Muscle of back (tissue), 13 donors: ENCODE measurements at places on chromosomes 5 and 9.

DNA sequence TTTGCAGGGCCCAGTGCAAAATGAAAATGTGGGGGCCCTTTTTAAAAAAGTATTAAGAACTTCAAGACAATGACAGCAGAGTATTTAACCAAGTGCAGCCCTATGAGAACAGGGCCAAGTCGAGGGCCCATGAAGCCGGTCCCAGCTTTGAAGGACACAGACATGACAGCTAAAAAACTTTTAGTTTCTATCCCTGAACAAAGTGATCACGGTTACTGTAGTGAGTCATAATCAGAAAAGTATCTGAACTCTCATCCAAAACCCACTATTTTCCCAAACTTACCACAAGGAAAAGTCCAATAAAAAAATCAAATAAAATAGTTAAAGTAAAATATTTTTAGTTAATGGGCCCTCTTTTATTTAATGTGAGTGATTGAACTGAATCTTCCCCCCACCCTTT, 126.0 kb downstream of the MEF2C start:
- no peak for DNase-seq

- no peak for DNase-seq
These were observed 94.4 kb downstream of the VAV2 start for GRCh38 chr9:133897675-133898074.

GRCh38 chr5:148949841-148950470, 112.9 kb downstream of the SH3TC2 start:
- DNase-seq, result no peak

DNA sequence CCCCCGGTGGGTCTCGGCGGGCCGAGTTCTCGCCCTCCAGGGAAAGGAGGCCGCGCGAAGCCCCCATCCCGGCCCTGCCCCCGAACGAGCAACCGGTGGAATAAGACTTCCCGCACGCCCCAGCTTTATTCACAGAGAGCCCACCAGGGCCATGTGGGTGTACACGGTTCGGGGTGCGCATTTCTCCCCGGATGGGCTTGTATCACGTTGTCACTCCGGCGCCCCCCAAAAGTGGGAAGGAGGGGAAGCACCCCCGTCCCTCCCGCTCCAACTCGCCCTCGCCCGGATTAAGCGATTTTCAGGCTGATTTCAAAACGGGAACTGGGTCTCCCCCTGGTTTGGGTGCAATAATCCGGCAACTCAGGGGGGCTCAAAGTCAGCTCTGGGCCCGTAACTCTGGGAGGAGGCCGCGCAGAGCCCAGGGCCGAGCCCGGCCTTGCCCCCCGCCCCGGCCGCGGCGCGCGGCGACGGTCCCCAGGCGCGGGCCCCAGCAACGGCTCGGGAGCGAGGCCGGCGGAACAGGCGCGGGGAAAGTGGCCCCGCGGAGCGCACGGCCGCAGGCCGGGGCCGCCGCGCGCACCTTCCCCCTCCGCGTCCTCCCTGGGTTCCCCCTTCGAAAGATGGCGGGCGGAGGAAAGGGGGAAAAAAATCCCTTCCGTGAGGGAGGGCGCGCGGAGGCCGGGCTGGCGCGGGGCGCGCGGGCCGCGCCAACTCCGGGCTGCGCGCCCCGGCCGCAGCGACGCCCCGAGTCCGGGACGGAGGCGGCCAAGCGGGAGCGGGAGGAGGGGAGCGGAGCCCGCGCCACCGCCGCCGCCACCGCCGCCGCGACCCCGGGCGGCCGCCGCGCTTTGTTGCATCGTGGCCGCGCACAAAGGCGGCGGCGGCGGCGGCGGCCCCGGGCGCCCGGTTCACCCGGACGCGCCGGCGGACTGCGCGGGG, 644 bp downstream of the BRD3 start:
- DNase-seq, result peak; percentile 67

DNA sequence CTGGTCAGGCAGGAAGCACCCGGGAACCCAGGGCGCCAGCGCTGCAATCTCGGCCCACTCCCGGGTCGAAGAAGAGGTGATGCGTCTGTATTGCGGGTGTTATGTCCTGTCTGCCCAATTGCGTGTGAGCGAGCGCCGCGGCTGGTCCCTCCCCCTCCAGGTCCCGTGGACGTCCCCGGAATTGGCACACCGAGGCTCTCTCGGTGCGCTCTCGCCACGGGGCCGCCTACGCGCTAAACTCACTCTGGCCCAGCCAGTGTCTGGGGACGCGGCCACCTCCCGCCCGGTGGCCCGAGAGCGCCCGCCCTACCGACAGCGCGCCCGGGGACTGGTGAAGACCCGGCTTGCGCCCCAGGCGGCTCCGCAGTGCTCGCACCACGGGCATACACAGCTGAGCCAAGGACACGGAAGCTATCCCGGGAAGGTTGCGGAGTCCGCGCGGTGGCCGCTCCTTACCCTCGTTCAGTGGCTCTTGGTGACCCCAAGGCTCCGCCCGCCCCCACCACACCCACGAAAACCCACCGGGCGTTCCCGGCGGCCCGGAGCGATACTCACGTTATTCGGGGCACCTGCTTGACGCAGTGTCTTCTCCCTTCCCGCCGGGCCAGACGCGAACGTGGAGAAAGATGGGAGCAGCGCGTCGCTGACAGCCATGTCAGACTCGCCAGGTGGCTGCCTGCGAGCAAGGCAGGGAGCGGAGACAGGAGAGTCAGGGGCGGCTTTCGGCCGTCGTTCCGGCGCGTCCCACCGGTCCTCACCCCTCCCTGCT, 1.0 kb downstream of the KLF4 start:
- peak; percentile 72 for DNase-seq

- no peak for DNase-seq
These were observed 65.2 kb downstream of the STARD4 start for GRCh38 chr5:111447099-111447498.

DNA sequence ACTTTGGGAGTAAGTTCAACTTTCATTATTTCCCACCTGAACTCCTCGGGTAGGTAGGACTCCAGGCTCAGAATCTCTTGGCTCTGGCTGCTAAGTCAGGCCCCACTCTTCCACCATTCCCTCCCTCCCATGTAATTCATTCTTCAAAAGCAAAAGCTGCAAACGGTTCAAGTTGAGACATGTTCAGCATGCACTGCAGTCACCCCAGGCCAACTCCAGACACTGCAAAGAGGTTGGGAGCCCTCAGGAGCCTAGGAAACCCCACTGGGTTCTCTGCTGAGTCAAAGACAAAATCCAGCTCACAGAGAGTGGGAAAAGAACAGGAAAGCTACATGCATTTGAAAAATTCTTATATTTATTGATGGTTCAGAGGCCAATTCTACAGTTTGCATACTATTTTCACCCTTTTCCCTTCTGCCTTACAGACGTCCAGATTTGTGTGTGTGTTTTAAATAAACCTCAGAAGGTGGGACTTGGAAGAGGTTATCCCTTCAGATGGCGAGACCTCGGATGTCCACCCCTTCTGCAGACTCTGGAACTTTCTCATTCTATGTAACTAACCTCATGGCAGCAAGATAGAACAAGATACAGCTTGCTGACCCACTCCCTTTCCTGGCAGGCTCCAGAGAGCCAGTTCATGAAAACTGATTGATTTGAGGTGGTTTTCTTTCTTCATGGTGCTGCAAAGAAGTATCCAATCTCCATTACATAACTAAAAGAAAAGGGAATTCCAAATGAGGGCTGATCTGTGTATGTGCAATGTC, 65.7 kb upstream of the EQTN start:
- DNase-seq, result no peak

DNA sequence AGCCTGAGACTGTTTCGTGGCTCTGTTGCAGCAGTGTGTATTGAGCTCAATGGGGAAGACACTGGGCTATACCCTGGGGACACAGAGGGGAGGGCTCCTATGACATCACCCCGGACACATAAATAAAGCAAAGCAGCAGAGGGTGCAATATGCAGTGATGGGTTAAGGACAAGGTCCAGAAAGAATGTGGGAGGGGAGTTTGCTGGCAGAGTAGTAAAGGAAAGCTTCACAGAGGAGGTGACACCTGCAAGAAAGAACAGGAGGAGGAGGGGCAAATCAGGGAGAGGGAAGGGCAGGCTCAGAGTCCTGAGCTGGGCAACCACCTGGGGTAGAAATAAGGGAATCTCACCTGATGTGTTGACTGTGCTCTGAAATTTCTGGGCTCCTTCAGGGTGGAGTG, 35.3 kb upstream of the CDKN2AIPNL start:
- no peak for DNase-seq

DNA sequence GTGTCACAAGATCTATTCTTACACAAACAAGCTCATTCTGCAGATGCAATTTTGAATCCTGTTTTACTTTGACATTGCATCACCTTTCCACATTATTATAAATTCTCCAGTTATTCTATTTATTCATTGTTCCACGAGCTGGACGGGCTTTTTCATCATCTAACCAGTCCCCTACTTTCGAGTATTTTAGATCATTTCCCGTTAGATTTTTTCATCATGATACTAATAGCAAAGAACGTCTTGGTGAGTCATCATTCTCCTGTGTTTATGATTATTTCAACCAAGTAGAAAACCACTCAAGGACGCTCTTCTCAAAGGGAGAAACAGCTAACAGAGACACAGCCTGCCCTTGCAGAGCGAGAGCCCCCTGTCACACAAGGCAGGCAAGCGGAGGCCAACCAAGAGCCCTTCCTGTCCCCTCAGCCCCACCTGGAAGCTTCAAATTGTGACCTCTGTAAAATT, 15.1 kb downstream of the BBLN start:
- no peak for DNase-seq

DNA sequence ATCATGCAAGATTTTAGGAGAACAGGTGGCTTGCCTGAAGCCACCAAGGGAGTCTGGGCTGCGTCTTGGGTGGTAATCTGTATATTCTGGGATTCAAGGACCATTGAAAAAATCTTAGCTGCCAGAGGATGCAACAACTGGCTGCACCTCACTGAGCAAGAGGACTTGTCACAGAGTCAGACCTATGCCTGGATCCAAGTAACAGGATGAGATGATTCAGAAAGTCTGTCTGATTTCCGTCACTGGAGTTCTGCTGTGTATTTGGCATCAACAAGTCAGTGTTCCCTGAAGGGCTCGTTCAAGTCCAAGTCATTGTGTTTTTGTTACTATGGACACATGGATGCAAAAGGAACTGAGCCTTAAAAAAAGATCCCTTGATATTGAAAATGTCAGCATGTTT, 37.8 kb upstream of the CARTPT start:
- peak; percentile 33 for DNase-seq

DNA sequence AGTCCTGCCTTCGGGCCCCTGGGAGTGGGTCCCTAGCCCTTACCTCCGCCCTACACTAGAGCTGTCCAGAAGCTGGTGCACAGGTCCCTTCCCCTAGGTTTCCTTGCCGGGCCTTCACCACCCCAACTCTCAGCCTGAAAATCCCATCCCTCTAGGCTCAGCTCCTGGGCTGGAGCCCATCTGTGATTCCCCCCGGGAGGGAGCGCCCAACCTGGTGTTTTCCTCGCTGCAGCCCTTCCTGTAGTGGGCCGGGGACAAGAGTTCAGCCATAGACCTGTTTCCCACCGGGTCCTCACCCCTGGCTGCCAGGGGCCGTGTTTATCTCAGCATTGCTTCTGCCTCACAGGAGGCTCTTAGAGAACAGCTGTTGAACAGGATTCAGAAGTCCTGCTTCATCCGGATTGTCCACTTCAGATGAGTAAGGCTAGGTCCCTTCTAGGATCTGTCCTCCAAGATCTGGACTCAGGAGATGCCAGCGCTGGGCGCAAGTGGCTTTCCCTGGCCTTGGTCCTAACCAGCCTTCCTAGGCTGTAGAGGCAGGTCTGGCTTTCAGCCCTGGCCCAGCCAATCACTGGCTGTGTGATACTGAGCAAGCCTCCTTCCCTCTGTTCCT, 965 bp downstream of the GLIPR2 start:
- DNase-seq, result no peak

DNA sequence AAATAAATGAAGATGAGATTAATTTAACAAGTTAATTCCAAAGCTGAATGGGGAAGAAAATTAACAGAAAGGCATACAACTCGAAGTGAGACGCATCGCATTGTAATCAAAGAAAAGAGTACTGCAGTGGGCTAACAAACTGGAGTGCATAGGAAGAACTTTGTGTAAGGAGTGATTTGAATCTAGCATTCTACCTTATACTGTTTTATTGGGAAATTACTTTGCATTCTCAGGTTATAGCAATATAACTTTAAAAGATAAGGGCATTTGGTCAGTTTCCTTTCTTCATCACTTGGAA, 124.5 kb upstream of the TLE4 start:
- no peak for DNase-seq

DNA sequence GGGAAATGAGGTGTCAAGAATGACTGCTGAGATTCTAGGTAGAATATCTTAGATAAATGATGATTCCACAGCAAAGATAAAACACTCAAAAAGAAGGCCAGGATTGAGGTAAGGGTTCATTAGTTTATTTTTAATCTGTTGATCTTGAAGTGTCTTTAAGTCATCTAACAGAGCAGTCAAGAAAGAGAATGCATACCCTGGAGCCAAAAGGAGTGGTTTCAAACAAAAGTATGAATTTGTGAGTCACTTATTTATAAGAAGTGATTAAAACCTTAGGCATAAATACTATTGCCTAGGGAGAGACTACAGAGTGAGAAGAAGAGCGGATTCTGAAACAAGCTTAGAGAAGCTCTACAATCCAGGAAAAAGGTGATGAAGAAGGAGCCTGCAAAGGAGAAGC, 541.0 kb downstream of the DTWD2 start:
- DNase-seq, result no peak

GRCh38 chr5:169875091-169875728, 105.1 kb downstream of the INSYN2B start:
- DNase-seq, result no peak

GRCh38 chr5:144864118-144864517, 693.4 kb downstream of the KCTD16 start:
- DNase-seq, result no peak

GRCh38 chr5:56337715-56338319, 104.7 kb upstream of the ANKRD55 start:
- no peak for DNase-seq

- no peak for DNase-seq
These were observed 110.9 kb downstream of the NXNL2 start for GRCh38 chr9:88645879-88646199.

- DNase-seq, result peak; percentile 23
These were observed 49.4 kb downstream of the PLK2 start for GRCh38 chr5:58410441-58410840.

DNA sequence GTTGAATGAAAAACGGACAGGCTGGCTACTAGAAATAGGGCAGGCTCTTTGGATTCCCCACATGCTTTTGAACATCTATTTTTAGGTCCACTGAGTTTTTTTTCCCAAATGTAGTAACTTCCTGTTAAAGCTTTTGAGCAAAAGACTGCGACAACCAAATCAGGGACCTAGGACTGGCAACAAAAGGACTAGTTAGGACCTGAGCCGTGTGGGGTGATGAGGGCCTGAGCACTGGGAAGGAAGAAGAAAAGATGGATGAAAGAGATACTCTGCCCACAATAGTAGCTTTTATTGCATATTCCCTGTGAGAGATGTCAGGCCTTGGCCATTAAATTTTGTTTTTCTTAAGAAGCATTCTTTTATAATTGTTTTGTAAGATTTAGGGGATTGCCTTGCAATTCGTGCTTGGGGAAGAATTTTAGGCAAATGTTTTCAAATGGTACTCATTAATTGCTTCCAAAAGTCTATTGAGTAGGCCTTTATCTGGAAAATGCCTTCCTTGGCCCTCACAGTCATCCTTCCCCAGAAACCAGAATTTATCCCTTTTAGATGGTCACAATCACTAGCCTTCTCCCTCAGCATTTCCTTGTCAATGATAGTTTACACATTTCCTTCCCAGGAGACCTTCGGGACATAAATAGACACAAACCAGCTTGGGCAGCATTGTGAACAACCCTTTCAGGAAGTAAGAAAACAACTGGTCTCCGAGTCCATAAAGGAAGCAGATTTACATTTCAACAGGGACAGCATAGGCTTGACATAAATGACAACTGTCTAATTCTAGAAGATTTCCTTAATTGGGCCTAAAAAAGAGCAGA, 166.5 kb downstream of the RMI1 start:
- no peak for DNase-seq
